ENCODE measurements at places on chromosomes 16 and 17.

- no peak for DNase-seq
These were observed 4.0 kb downstream of the MAFG start for GRCh38 chr17:81923302-81924260.

DNA sequence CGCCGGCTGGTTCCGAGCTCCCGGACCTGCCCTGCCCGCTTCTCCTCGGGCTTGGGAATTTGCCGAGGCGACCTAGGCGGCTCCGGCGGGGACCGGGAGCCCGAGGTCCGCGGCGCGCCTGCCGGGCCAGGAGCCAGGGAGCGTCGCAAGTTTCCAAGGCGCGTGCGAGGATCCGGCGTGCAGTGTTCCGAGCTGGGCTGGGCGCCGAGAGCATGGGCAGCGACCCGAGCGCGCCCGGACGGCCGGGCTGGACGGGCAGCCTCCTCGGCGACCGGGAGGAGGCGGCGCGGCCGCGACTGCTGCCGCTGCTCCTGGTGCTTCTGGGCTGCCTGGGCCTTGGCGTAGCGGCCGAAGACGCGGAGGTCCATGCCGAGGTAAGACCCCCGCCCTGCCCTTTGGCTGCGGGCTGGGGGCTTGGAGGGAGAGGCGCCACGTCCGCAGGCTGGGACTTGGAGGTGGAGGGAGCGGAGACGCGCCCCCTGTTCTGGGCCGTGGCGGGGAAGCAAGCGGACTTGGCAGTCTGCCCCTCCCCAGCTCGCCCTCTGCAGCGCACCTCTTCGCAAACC, 668 bp downstream of the MMP15 start:
- DNase-seq = peak; percentile 19

DNA sequence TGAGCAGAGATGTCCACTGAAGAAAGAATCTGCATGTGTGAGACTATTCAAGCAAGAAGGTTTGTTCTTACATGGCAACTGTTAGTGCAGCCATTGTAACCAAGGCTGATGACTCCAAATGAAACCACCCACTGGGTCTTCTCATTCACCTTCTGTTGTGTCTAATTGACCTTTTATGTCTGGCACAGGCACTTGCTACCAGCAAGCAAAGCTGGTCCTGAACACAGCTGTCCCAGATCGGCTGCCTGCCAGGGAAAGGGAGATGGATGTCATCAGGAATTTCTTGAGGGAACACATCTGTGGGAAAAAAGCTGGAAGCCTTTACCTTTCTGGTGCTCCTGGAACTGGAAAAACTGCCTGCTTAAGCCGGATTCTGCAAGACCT, 3.6 kb downstream of the CDC6 start:
- DNase-seq = no peak

DNA sequence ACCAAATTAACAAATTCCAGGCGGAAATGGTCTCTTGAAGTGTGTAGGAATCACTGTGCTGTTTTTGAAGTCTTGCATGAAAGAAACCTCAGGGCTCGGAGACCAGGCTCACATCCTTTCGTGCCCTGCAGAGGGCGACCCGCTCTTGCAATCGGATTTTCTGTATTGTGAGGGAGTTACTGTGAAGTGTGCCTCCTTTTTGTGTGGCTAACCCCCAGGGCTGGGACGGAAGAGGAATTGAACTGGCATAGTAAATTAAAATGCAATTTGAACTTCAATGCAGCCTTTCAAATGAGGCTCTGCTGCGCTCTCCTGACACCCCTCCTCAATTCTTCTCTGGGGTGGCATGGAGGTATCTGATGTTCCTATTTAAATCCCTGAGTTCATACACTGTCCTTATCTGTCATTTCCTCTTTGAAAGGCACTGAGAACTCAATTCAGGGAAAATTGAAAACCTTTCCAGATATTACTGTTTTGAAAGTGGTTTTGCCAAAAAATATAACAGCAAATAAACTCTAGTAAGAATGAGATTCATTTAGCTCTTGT, 51.5 kb upstream of the MGAT5B start:
- DNase-seq = peak; percentile 54

DNA sequence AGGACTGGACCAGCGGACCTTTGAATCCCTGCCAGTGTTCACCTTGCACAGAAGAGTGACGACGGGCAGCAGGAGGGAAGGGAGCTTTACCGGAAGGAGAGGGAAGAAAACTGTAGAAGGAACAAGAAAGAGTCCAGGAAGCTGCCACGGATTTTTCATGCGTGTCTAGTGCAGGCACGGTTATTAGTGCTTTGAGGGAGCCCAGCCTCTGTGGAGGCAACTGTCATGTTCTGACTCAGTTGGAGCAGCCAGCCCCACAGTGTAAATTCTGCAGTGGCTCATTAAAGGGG, 6.5 kb upstream of the HOXB13 start:
- DNase-seq = no peak

DNA sequence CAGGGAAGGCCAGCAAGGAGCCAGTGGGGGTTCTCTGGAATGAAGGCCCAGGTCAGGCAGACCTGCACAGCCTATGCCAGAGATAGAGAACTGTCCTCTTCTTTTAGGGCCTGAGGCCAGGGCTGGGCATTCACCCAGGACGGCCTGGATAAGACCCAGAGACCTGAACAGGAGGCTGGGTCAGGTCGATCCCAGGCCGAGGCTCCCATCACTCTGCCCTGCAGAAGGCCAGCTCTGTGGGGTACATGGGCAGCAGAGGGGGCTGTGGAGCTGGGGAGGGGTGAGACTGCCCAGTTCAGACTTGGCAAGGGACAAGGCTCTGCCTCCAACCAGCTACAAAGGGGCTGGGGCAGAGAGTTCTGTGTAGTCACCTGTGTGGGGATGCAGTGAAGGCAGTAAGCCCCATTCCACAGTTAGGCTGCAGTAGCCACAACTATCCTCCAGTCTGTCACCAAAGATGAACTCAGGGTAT, 14.6 kb downstream of the HSD11B2 start:
- DNase-seq = no peak

- DNase-seq = no peak
These were observed 447.8 kb upstream of the TOM1L1 start for GRCh38 chr17:54452666-54453348.

- no peak for DNase-seq
These were observed 205.9 kb downstream of the MAP2K6 start for GRCh38 chr17:69620363-69620762.

- no peak for DNase-seq
These were observed 34.9 kb downstream of the BCO1 start for GRCh38 chr16:81273223-81273950.

Data from stimulated activated CD4-positive, alpha-beta T cell treated with anti-CD3 and anti-CD28 coated beads, Interleukin-4, amount 100 ng/mL, for 1 hour (primary cell).